ENCODE measurements at places on chromosomes 3 and 15.

DNA sequence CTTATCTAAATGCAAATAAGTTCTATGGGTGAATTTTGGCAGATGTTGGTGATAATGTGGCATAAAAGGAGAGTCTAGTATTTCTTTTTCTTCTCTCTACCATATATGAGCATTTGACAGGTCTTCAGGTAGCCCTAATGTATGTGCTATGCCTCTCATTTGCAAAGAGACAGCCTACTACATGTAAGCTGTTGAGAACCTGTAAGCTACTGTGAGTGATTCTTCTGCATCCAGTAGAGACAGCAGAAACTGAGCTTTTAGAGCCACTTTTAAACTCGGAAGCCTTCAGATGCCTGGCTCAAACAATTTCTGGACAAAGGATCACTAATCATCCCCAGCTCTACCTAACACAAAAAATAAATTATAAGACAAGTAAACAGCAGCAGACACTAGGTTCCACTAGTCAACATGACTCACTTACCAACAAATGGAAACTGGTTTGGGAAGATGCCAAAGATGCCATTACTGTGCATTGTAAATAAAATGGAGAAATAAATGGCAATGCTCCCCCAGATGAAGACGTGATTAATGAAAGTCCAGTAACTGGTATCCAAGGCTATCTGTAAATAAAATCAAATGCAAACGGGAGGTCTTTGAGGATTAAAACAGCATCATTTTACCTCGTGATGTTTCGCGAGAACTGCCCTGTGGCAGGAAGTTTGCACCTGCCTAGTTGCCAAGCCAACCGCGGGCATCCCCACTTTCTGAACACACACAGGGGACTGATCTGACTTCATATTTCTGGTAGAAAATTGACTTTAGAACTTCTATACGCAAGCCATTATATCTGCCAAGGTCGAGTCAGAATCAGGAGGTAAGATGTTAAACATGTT, 245.3 kb downstream of the DTWD1 start:
- no peak for DNase-seq

- peak; percentile 80 for DNase-seq
Measured at GRCh38 chr3:125137358-125138033, 75.1 kb downstream of the SLC12A8 start.

- DNase-seq, result no peak
Measured at GRCh38 chr15:44034334-44034733, 160.7 kb downstream of the FRMD5 start.

- DNase-seq, result peak; percentile 54
Measured at GRCh38 chr3:42216931-42217333, 49.1 kb downstream of the CCK start.

DNA sequence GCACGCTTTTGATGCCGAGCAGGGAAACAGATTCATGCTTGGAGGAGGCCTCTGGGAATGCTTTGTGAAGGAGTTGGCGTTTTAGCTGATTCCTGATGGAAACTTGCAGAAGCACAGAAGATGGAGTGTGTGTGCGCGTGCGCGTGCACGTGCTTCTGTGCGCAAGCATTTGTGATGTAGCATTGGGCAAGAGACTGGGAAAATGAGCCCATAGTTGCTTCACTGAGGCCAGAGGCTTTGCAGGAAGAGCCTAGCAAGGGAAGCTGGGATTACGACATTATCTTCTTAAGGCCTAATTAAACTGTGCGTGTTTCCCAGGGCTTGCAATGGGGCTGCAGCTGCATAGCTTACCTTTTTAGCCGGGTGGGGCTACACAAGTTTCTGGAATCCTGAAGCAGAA, 18.1 kb upstream of the AGBL1 start:
- DNase-seq, result no peak

GRCh38 chr3:53846134-53846850, at the start of the genes CHDH and IL17RB:
CHDH (minus strand) TSS chr3:53846419; CDS start chr3:53824008, 22,411 bp downstream.
IL17RB (plus strand) TSS chr3:53846568; CDS start chr3:53846589, 21 bp downstream.
- peak; percentile 39 for DNase-seq

- DNase-seq, result no peak
Measured at GRCh38 chr15:93887151-93887550, 344.2 kb upstream of the MCTP2 start.

DNA sequence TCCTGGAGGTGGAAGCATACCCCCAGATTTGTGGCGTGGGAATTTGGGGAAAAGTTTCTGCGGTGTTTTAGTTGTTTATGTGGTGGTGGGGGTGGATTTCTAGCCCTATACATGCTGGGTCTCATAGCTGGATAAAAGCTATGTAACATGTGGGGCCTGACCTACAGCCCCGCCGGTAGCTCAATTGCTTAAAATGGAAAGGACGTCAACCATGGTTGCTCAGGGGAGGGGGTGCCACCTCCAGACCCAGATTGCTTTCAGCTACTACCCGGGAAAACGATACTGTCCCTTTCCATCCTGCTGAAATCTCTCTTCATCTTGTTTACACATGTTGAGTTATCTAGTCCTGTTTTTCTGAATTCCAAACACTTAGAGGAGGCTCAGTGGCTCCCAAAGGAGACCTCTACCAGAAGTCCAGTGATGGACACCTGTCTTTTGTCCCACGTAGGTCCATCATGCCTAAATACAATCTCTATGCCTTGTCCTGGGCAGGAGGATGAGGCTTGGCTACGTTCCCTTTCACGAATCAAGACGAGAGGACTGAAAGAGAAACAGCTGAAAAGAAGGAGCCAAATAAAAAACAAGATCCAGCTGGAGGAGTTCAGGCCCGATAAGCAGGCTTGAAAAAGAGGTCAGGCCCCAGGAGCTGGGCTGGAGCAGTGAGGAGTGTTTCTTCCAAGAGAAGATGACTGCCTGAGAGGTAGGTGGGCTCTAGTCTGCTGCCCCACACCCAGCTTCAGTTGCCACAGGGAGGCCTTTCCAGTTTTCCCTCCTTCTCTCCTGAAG, 72.1 kb upstream of the TPRG1 start:
- no peak for DNase-seq

DNA sequence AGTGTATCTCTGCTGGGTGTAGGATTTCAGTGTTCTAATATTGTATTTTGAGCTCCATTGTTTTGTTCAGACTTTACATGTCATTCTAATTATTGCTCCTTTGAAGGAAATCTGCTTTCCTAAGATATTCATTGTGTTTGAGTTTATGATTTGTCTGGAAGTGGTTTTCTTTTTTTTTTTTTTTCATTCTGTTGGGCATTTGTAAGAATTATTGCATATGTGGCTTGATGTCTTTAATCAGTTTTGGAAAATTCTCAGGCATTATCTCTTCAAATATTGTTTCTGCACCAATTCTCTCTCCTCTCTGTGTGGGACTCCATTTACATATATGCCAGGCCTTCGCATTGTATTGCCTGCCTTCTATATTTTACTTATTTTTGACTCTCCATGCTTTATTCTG, 65.8 kb upstream of the RNU6-1 start:
- no peak for DNase-seq

DNA sequence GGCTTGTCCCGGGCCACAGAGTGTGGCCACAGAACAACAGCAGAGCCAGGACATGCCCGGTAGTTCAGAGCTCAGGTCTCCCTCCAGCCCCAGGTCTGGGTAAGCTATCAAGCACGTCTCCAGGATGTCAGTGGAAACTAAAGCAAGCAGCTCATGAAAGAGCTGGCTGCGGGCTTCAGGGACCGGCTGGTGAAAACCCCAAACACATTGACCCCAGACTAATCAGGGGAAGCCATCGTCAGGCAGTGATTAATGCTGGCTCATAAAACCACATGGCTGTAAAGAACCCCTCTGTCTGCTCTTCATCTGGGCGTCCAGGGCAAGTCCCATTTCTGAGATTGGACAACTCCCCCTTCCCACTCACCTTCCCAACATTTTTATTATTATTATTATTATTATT, 37.8 kb downstream of the LMCD1 start:
- no peak for DNase-seq

- DNase-seq, result no peak
Measured at GRCh38 chr15:75153565-75154276, 48.0 kb upstream of the C15orf39 start.

DNA sequence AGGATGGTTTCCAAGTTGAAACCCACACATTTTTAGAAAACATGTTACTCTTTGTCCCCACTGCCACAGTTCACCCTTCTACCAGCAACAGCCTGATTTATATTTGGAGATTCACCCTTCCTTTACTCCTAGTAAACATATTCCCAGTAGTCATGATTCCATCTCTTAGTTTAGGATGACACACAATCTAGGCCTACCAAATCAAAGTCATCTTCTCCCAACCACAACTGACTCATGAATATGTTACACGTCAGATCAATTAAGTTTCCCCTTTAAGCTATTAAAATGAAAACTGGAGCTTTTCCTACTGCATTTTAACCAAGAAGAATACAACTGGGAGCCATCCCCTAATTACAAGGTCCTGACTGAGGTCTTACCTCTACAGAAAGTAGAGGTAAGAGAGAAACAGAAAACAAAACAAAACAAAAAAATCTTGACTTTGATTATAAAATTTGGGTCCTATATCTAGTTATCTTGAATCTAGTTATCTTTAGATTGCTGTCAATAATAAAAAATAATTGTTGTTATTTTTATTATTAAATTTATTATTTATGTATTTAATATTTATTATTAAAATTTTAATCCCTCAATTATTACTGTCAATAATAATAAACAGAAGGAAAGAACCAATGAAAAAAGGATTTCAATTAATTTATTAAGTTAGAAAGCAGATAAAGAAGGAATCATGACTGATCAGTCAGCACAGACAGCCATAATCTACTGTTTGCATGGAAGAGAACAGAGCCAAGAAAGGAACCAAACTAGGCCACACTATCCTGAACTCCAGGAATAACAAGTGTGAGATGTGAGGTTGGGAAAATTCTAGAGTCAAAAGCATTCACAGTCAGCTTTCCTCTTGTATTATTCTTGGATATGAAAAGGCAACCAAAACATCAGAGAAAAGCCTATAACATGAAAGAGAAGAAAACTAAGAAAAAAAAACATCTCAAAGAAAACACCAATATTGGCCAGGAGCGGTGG, 12.5 kb downstream of the DPH6 start:
- DNase-seq, result peak; percentile 37

DNA sequence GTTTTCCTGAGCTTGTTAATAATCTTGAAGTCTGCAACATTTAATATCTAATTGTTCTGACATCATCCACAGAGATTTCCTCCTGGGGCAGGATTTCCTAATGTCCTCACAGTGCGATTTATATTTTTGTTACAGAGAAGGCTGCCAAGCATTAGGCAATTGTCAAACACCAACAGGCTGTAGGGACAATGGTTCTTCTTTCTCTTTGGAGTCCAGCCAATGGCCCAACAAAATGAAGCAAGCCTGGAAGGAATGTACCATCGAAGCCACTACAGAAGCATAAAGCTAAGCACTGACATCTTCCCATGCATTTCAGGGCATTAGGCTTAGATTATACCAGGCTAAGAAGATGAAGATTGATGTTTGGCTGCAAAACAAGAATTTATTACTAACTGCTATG, 173.0 kb upstream of the FRMD4B start:
- no peak for DNase-seq

DNA sequence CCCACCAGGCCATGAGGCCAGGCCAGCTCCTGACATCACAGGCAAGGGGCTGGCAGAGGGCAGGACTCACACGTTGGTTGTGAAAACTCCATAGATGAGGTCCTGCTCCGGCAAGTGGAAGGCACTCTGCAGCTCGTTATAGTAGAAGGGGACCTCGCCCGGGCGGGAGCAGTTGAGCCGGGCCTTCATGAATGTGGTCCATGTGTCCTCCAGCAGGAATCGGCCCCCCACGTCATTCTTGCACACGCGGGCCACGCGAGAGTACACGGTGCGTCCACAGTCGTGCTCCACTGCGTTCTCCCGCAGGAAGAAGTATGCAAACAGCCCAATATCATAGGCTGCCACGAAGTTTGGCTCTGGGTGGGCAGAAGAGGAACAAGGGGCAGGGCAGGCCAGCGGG, 101.2 kb downstream of the SEMA5B start:
- DNase-seq, result no peak

GRCh38 chr15:63586790-63587189, 10.4 kb upstream of the FBXL22 start:
- no peak for DNase-seq

DNA sequence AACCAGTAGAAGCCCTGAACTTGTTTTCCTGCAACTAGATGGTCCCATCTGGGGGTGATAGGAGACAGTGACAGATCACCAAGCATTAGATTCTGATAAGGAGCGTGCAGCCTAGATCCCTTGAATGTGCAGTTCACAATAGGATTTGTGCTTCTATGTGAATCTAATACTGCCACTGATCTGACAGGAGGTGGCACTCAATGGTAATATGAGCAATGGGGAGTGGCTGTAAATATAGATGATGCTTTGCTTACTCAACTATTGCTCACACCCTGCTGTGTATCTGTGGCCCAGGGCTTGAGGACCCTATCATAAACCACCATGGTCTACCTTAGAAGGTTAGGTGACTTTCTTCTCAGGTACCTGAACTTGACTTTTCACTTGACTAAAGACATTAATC, 417.1 kb upstream of the ARHGEF26 start:
- DNase-seq, result no peak

GRCh38 chr15:22872936-22873701, 34.7 kb downstream of the NIPA2 start:
- peak; percentile 58 for DNase-seq

DNA sequence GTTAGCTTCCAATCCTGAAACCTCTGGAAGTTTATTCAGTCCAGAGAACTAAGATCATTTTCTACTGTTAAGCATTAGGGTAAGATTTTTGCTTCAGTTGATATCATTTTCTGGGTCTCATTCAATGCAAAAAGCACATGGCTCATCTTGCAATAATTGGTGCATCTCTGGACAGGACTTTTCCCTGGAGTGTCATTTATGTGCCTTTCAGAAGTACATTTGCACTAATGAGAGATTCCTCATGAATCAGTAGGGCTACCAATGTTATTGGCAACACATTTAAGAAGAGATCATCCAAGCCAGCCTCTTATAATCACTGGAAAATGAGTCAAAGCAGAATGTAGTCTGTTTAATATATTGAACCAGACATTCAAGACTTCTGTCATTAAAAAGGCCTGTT, 224.2 kb upstream of the CHRNA7 start:
- DNase-seq, result no peak

DNA sequence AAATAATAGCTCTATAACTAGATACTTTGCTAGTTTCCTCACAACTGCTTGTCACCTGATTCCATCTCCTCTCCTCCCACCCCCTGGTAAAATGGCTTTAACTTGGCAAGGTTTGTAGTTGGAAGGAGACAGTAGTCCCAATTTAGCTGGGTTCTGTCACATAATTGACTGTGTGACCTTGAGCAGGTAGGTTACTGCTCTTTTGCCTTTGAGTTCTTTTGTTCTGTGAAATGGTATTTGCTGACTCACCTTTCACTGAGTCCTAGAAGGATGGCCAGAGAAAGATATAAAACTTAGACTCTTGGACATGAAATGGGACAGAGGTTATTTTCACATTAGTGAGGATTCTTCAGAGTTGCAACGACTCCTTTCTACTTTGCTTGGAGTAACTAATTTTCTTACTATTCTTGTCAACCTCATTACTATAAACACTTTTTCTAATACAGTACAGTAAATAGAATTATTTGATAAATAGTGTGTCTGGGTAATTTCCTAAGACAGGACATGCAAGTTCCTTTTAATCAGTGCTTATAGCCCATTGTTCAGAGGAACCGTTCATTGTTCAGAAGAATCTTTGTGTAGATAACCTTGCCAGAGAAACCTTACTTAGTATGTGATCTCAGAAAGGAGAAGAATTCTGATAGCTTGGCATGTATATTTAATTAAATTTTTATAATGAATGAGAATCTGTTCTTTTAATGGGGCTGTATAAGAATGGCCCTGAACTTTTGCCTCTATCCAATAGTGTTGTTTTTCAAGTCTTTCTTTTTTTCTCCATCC, 14.3 kb downstream of the AKAP13 start:
- no peak for DNase-seq

- DNase-seq, result no peak
Measured at GRCh38 chr3:61855211-61855610, 293.8 kb downstream of the PTPRG start.
